ENCODE measurements at places on chromosomes 11 and 22. TPM values are rescaled to one million over a fixed set of nuclear protein-coding genes. Genes with fewer than 3 reads are reported as not detected.

DNA sequence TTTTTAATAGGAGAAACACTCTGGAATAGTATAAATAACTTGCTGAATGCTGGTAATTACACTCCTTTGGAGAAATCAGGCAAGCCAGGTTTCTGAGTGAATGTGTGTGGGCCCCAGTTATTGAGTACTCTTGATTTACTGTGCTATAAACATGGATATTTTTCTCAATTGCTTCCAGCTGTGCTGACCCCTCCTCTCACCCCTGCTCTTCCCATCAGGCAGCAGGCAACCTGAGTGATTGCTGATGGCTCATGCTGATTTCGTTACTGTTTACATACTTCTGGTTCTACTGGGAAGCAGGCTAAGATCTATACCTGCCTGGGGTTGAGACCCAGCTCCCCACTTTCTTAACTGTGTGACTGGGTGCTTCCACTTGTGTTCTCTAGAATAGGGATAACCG is 68.5 kb downstream of the DHCR7 start:
- DNase-seq: no peak

GRCh38 chr11:65185171-65185570 is 3.4 kb downstream of the CAPN1 start:
- DNase-seq: no peak

DNA sequence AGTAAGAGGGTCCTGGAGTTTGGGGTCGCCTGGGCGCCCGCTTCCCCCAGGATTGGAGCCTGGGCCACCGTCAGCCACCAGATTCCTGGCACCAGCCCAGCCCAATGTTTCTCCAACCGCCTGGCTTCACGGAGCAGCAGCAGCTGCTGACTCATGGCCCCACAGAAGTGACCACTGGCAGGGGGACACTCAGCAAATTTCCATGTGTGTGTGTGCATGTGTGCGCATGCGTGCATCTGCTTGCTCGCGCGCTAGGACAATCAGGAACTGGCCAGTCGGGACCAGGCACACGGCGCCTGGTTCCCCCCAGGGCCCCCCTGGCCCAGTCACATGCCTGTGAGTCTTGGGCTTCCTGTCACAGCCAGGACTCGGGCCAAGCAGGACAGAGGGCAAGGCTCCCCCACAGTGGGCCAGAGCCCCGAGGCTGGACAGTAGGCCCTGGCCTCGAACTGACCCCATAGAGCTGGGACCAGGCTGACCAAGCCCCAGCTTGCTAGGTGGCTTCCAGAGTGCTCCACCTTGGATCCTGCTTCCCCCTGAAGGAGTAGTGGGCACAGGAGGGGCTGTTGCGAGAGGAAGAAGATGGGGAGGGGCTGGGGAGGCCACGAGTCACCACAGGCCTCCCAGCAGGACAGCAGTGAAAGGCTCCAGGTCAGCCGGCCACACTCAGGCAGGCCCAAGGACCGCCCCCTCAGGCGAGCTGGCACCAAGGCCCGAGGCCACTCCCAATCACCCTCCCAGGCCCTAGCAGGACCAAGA is 3.2 kb downstream of the CTSD start:
- DNase-seq: peak; percentile 92

GRCh38 chr22:30605449-30606110 is 1.4 kb upstream of the TCN2 start:
- no peak for DNase-seq

- peak; percentile 41 for DNase-seq
These were observed 61.3 kb downstream of the IGLL5 start for GRCh38 chr22:22948651-22949571.

GRCh38 chr11:117248341-117248740 is 15.9 kb downstream of the RNF214 start:
- no peak for DNase-seq

DNA sequence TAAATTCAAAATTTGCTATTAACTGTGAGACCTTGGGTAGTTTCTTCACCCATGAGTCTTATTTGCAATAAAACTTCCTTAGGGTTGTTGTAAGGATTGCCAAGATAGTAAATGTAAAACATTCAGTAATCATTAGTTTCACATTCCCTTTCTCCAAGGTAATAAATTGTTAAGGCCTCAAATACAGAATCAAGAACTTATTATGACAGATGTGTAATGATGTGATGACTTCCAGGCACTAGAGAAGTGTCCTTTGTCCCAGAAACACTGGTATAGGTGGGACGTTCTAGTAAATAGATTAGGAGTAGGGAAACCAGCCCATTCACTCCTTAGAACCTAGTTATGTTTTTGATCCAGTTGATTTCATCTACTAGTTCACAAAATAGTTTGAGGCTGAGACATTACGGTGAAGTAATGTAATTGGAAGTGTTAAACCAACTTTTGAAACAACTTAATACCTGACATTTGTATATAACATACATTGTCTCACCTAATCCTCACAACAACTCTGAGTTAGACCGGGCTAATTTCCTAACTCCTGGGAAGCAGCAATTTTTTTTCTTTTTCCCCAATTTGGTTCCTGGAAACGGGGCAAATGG is 25.5 kb downstream of the CTNND1 start:
- no peak for DNase-seq

- DNase-seq: no peak
These were observed 112.8 kb downstream of the TRPC6 start for GRCh38 chr11:101470881-101471520.

DNA sequence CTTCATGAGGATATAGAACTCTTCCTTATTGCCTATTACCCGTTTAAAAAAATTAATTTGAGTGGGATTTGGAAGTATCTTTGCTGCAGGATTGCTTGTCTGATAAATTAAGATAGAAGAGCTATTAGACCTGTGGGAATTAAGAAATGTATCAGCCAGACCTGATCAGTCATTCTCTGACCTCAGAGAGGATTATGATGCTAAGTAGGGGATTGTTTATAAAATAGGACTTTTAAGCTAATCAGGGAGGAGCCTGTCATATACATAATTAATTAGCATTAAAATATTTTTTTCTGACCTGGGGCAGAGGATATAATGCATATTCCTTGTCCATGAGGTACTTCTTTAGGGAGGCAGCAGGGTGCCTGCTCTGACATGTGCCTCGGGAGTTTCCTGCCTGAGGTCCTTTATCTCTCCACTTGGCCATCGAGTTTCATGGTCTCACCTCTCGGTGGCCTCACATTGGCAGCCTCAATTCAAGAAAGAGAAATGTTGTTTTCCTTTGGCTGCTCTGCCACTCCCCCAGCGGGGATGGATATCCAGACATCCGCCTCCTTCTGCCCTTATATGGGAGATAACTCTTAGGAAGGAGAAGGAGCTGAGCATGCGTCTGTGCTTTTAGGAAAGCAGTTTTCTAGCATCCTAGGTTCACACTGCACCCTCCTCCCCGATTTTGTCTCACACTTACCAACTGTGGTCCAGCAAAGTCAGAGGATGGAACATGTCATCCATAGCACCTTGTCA is 41.1 kb downstream of the DIXDC1 start:
- DNase-seq: no peak

- DNase-seq: no peak
These were observed 548.3 kb downstream of the MN1 start for GRCh38 chr22:27253108-27253902.

DNA sequence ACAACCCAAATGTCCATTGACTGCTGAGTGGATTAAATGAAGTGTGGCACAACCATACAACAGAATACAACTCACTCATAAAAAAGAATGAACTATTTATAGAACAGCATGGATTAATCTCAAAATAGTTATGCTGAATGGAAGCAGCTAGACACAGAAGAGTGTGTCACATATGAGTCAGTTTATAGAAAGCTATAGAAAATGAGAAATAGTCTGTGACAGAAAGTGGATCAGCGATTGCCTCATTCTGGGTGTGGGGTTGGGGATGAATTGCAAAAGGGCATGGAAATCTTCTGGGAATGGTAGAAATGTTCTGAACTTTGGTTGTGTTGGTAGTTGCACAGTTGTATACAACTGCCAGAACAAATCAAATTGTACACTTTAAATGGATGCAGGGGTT is 37.4 kb downstream of the PRR5L start:
- no peak for DNase-seq

GRCh38 chr11:103380031-103380430 is 270.8 kb downstream of the DYNC2H1 start:
- DNase-seq: no peak

GRCh38 chr22:46085828-46086576 is 64.3 kb upstream of the PPARA start:
- peak; percentile 93 for DNase-seq

- no peak for DNase-seq
These were observed 130.7 kb upstream of the RCN1 start for GRCh38 chr11:31960126-31960525.

- DNase-seq: no peak
These were observed 41.9 kb downstream of the CSNK2A3 start for GRCh38 chr11:11311169-11311568.

- no peak for DNase-seq
These were observed 6.9 kb downstream of the SLC5A4 start for GRCh38 chr22:32248276-32248675.

DNA sequence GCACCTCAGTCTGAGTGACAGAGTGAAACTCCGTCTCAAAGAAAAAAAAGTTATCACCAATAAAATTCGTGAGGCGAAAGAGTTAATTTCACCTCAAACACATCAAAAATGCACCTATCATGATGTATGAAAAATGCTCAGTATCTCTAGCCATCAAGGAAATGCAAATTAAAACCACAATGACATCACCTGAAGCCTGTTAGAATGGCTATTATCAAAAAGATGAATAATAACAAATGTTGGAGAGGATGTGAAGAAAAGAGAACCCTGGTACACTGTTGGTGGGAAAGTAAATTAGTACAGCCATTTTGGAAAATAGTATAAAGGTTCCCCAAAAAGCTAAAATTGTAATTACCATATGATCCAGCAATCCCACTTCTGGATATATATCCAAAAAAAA is 23.6 kb downstream of the CHEK2 start:
- DNase-seq: no peak

GRCh38 chr11:118843565-118843964 is 40.1 kb upstream of the CXCR5 start:
- DNase-seq: no peak

- DNase-seq: no peak
These were observed 7.9 kb downstream of the FOXR1 start for GRCh38 chr11:118979434-118979833.

- no peak for DNase-seq
These were observed 4.9 kb upstream of the NRIP3 start for GRCh38 chr11:9008661-9009060.

DNA sequence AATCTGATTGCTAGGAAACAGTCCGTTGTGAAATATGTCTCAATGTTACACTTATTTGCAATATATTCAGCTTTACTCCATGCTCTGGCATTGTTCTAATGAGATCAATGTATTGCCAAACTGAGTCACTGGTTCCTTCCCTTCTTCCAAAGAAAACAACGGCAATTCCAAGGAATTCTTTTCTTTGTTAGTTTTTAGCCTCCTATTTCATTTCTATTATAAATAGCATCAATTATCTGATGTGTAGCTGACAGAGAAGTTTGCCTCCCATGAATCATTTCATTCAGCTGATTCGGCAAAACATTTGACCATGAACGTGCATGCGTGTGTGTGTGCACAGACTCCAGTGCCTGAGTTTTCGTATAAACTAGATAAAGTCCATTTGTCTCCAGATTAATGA is 346.8 kb downstream of the ETS1 start:
- no peak for DNase-seq

GRCh38 chr22:46064966-46065666 is 85.2 kb upstream of the PPARA start:
- DNase-seq: peak; percentile 46

GRCh38 chr11:120566176-120566575 is 54.6 kb downstream of the GRIK4 start:
- DNase-seq: no peak

GRCh38 chr11:86574493-86575207 is 97.8 kb downstream of the ME3 start:
- no peak for DNase-seq

DNA sequence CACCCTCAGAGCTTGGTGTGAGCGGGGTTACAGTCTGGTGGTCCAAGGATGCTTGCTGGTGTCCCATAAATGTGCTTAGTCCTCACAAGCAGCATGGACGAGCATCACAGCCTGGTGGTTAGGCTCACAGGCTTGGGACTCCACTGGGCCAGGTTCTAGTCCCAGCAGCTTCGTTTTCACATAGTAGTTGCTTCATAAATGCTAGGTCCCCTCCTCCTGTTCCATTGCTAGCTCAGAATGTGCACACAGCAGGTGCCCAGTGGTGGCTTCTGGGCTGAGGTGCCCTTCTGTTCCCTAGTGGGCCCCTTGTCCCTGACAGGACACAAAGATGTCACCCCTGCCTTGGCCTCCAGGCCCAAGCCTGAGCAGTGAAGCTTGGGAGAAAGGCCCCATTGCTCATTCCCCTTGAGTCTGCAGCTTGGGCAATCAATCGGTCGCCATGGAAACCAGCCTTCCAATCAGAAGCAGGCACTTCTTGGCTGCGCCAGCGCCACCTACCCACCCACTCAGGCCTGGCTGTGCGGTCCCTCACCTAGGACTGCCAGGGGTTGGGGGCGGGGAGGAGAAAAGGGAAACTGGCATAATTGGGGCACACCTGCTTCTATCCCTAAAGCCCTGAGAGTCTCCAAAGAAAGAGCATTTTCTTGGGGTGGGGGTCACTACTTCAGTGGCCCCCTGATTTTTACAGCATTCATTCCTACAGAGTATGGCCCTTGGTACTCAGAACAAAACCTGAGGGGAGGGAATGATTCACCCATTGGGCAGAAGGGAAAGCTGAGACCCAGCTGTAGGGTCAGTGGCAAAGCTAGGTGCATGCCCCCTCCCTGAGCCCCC is 48.1 kb downstream of the CYTH4 start:
- peak; percentile 77 for DNase-seq

- no peak for DNase-seq
These were observed 17.8 kb downstream of the OTUB1 start for GRCh38 chr11:64003807-64004589.

The POTEH gene
- total RNA-seq: not detected

The SHANK2 gene
- total RNA-seq: 62.5 TPM

The UCP3 gene
- total RNA-seq: 2.6 TPM

The OR8B12 gene
- total RNA-seq: not detected

The CARD10 gene
- total RNA-seq: 17.0 TPM

The MACROD1 gene
- 15.8 TPM for total RNA-seq

The ROBO4 gene
- total RNA-seq: 75.0 TPM

The PEX16 gene
- 27.6 TPM for total RNA-seq

The APOBEC3A gene
- 9.0 TPM for total RNA-seq

The ZNRF3 gene
- 15.8 TPM for total RNA-seq

The GRM5 gene
- total RNA-seq: 0.06 TPM

The CDC42EP1 gene
- total RNA-seq: 73.9 TPM
